ENCODE measurements at places on chromosomes 5 and 9. TPM values are rescaled to one million over a fixed set of nuclear protein-coding genes. Genes with fewer than 3 reads are reported as not detected.

- no peaks in the 10 kb centered on the region for H3K4me1 ChIP-seq
- H3K4me3 ChIP-seq = no peak overlapping the region
- DNase-seq = no peak
- no peaks in the 10 kb centered on the region for H3K36me3 ChIP-seq
- H3K27me3 ChIP-seq = no peaks in the 10 kb centered on the region
These were observed 171.2 kb downstream of the CCDC171 start for GRCh38 chr9:15724016-15724415.

DNA sequence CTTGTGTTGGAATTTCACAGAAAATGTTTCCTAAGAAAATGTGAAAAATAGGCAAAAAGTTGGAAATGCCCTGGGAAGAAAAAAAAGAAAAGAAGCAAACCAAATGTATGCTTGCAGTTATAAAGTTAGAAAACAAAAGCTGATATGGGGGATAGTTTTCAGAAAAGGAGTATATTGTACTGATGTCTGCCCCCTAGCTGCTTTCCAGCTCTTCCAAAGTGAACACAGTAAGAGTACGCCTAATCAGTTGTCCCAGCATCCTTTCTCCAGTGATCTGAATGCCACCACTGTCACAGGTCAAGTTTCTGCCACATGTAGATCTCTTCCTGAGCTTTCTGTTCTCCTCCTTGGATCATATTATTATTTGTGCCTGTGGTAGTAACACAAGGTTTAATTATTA, 5.8 kb downstream of the TYRP1 start:
- no peak for DNase-seq
- no peaks in the 10 kb centered on the region for H3K4me1 ChIP-seq
- H3K27ac ChIP-seq = no peak overlapping the region
- H3K27me3 ChIP-seq = no peaks in the 10 kb centered on the region
- H3K4me3 ChIP-seq = no peak overlapping the region

DNA sequence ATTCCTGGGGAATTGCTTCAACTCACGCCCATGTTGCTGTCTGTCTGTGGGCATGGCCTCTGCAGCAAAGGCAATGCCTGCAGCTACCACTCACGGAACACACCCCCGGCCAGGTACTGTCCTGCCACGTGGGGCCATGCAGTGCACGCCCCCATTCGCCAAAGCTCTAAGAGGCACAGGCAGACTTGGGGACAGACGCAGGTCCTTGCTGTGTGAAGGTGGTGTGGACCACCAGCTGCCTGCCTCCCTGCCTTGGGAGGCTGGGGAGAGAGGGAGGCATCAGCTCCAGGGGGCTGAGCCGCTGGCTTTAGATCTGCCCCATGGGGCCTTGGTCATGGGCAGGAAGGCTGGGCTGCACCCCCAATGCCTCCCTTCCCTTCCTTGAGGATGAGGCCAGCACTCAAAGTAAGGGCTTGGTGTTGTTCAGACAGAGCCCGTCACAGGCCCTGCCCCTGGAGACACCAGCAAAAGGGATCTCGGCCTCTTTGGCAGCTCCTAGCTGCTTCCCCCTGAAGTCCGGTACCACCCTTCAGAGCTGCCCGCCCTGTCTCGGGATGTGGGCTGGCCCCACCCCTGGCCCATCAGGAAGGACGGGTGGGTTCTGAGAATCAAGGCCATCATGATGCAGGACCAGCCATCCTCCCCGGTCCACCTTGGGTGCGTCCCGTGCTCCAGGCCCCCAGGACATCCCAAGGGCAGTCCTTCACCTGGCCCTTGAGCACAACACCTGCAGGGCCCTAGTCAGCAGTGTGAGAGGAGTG, 2.3 kb downstream of the GRIN1 start:
- H3K4me1 ChIP-seq = peaks cover 22% of the 10 kb centered on the region
- no peak overlapping the region for H3K4me3 ChIP-seq
- peaks cover 93% of the 10 kb centered on the region for H3K27me3 ChIP-seq
- no peak overlapping the region for H3K27ac ChIP-seq
- H3K36me3 ChIP-seq = no peaks in the 10 kb centered on the region

Gene OR13C9
- total RNA-seq = not detected

Gene IFNB1
- not detected for total RNA-seq

DNA sequence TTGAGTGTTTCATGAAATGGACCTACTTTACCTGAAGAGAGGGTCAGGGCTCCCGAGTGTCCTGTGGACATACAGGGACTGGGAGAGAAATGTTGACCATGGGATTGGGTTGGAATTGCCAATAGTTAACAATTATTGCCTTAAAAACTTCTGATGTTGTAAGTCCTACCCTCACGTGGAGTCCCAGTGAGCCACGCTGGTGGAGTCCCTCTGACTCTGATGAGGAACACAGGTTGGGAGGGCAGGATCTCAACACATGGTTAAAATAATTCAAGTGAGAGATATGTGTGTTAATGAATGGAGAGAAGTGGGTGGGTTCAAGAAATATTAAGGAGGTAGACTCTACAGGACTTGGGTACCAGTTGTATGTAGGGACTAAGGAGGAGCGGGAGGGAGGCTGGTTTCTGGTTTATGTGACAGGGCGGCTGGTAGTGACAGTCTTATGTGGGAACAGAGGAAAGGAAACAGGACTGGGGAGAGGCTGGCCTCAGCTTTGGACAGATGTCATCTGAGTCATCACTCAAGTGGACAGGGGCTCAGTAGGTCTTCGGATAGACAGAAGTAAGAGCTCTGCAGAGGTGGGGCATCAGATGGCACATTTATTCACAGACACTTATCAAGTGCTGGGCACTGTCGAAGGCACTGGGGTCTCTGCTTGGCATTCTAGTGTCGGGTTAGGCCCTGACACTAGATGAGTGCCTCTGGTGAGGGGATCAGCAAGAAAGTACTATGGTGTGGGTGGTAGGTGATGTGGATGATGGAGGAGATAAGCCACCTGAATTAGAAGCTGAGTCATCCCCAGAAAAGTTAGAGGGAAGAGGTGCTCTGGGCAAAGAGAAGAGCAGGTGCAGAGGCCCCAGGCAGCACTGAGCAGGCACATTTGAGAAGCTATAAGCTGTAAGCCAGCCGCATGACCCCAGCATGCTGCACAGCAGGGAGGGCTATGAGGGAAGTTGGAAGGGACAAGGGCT, 27.2 kb downstream of the MAML1 start:
- H3K27ac ChIP-seq = peak overlapping the region; percentile 26
- peaks cover 99% of the 10 kb centered on the region for H3K4me1 ChIP-seq
- no peak overlapping the region for H3K4me3 ChIP-seq
- peak; percentile 28 for DNase-seq
- H3K36me3 ChIP-seq = no peaks in the 10 kb centered on the region
- no peaks in the 10 kb centered on the region for H3K27me3 ChIP-seq

Gene MSX2
- total RNA-seq = 0.19 TPM

All from spleen (tissue), 13 donors.